CD4-positive, alpha-beta T cell treated with Interleukin-1 beta for 1 hour (primary cell): ENCODE measurements at places on chromosomes 7 and 10.

- DNase-seq = no peak
These were observed 600.9 kb upstream of the MKI67 start for GRCh38 chr10:128727114-128727513.

DNA sequence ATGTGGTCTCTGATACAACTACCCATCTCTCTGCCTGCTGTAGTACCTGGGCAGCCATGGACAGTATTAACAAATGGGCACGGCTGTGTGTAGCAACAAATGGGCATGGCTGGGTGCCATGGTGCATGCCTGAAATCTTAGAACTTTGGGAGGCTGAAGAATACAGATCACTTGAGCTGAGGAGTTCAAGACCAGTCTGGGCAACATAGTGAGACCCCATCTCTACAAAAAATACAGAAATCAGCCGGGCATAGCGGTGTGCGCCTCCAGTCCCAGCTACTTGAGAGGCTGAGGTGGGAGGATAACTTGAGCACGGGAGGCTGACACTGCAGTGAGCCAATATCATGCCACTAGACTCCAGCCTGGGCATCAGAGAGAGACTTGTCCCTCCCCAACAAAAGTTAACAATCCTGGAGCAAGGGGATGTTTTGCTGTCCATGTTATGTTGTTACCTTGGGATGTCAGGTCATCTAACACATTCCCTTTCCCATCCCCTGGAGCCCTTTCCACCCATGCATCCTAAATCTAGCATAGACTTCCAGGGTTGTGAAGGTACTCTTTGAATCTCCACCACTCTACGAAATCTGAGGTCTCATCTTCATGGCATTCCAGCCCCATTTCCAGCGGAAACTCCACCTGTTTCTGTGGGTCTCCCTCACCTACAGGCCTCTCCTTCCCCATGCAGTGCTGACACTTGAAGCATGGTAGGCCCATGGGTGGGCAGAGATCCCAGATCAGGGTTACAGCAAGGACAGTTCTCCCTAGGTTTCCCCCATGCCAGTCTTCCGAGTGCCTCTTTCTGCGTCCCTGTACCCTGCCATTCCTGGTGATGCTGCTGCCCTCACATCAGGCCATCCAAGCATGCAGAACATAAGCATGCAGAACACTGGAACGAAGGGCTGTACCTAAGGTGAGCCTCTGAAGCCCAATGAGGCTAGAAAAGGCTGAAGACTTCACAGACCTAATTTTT, 13.1 kb downstream of the FXYD4 start:
- DNase-seq = no peak

DNA sequence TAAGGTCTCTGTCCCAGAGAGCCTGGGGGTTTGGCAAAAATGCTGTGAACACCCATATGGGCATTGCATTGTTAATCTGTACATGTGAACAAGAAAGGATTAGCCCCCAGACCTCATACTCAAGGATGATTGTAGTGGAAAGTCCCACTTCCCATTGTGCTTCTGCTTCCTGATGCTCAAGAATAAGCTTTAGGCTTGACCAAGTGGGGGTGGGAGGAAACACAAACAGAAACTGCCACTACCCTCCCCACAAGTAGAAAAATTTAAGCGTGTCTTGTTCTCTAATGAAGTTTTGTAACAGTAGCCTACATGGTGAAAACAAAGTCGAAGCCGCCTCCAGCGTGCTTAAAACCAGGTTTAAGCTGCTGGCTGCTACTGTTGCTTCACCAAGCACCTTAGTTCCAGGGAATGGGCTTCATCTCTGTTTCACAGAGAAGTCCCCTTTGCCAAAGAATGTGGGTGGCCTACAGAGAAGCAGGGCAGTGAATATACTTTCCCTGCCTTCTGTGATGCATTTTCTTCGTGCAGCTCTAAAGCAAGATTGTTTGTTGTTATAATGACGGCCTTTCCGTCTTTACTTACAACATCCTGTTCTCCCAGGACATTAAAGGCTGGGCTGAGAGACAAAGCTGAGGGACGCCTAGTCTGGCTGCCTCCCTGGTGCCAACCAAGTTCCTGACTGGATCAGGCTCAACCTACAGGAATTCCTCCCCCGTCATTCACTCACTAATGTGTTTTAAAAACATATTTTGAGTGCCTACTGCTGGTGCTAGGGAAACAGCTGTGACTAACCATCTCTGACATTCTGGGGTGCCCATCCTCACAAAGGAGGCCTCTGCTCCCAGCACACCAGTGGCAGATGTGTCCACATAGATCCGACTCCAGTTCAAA, 32.1 kb upstream of the CCSER2 start:
- no peak for DNase-seq

GRCh38 chr10:343231-344220, 208.3 kb downstream of the ZMYND11 start:
- no peak for DNase-seq

DNA sequence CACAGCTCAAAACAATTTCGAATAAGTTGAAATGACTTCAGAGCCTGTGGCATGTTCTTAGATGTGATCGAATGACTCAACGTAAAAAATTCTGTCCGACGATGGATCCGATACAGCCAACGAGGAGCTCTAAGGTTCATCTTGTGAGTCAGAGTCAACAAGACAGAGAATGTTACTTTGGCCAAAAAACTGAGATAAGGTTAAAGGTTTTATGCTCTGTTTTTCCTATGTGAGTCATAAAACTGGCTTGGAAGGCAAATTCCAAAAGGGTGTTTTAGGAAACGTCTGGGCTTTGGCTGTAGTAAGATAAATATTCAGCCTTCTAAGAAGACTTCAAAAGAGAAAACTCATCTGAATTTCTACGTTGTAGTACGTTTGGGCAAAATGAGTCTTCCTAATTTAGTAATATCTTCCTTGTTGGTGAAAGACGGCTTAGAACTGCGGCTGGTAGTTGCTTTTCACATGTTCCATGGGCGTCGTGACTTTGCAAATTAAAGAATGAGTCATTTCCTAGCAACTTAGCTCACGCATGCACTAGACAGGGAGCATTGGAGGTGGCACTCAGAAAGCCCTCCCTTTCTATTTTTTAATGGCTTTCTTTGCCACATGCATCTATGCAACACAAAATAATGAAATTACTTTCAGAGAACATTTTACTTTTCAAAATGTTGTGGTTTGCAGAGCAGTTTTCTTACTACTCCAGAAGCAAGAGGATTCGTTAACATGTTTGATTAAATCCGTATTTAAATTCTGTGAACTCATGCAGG, 28.2 kb downstream of the PFKP start:
- peak; percentile 30 for DNase-seq

DNA sequence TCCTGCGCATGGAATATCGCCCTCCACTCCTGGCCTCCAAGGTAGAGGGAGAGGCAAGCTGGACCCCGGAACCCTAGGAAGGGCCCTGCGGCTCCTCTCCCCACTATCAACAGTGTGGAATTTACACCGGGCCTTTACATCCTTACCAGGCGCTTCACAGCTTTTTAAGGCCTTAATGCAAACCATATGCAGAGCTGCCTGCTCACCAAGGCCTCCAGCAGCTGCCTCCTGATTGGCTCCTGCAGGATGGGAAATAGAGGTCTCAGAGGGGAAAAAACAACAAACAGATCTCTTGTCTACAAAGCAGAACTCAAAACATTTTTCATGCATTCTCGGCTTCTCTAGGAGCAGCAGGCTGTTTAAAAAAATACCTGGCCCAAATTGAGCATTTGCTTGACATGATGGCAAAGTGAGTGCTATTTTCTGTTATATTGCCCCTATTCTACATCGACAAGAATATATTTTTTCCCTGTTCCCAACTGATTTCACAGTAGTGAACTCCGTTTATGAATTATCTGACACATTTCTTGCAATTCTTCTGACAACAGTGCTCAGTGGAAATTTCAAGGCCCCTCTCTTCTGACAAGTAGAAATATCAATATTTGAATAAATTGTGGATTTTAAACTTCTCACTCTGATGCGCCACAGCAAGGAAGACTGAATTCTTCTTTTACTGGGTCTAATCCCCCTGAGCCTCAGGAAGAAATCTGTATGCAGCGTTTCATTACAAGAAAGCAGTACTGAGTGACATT, 51.7 kb downstream of the EBF3 start:
- no peak for DNase-seq

- no peak for DNase-seq
These were observed 133.5 kb upstream of the FEZF1 start for GRCh38 chr7:122438006-122438405.

DNA sequence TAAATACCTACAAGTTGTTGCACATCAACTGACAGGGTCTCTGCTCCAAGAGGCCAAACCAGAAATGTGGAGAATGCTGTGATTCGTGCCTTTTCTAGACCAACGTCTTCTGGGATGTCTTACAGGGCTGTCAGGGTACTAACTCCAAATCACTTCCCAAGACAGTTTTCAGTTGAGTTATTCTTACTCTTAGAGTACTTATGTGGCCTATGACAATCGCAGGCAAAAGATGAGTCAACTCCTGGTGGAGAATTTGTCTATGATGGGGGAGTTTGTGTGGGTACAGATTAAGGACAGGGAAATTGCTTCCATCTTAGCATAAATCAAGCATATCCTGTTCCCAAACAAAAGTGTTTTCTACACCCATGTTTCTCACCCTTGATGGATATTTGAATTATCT, 734.8 kb downstream of the TNS3 start:
- DNase-seq = no peak

GRCh38 chr10:131996466-131997365, 15.0 kb upstream of the BNIP3 start:
- no peak for DNase-seq

DNA sequence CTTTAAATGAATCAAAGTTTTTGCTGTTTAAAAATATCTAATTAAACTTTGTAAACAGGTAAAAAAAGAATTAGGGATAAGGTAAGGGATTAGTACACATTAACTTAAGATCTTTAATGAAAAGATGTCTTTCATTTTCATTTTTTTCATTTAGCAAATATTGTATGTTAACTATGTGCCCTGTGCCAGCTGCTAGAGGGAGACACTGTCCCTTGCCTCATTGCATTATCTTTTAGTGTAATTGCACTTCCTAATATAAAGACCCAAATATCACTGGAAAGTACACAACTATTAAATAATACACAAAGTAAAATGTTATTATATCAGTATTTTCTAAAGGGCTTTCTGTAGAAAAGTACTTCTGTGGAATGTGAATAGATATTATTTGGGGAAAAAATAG, 102.7 kb downstream of the GPR37 start:
- no peak for DNase-seq

- no peak for DNase-seq
These were observed 204.0 kb upstream of the CELF2 start for GRCh38 chr10:10813656-10814055.

- peak; percentile 68 for DNase-seq
These were observed 11.5 kb downstream of the PMS2 start for GRCh38 chr7:5997210-5997808.

GRCh38 chr10:80700760-80701444, 163.2 kb downstream of the SH2D4B start:
- DNase-seq = no peak

GRCh38 chr7:151917791-151918509, 38.3 kb upstream of the GALNTL5 start:
- DNase-seq = no peak

DNA sequence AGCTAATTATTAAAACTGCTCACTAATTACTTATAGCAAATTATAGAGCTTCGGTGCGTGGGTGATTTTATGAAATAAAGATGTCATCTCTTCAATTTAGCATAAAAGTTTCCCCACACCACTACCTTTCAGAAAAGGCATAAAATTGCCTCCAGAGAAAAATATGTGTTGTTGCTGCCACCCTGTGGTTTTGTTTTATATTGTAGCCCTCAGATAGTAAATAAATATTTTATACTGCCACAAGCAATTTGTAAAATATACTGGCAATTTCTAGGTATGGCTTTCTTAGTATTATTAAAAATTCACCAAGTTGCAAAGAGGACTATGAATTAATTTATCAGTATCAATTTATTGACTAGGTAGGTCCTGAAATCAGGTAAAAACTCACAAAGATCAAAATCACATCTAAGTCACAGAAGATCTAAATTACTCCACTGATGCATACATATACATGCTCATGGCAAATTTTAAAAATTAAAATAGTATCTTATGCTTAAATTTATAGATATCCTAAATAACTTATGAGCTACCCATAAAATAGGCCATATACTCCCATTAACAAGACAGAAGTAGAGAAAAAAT, 26.5 kb downstream of the ASNS start:
- DNase-seq = peak; percentile 26

GRCh38 chr10:2611603-2612002, 455.7 kb upstream of the PFKP start:
- DNase-seq = no peak

- DNase-seq = no peak
These were observed 25.3 kb downstream of the CHCHD3 start for GRCh38 chr7:133056370-133057238.

DNA sequence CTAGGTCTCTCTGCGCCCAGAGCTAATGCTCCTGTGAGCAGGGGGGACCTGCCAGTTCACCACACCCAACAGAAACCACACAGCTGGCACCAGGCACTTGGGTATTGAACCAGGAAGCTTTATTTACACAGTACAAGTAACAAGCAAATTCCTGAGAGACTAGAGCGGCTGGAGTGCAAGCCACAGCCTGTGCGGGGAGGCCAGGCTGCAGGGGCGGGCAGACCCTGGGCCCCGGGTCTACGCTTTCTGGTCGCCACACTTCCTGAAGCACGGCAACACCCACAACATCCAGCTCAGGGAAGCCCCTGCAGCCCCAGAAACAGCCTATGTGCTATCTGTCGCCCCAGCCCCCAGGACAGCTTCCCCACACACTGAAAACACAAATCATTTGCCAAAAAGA, 125.0 kb downstream of the FAM53B start:
- DNase-seq = peak; percentile 29

DNA sequence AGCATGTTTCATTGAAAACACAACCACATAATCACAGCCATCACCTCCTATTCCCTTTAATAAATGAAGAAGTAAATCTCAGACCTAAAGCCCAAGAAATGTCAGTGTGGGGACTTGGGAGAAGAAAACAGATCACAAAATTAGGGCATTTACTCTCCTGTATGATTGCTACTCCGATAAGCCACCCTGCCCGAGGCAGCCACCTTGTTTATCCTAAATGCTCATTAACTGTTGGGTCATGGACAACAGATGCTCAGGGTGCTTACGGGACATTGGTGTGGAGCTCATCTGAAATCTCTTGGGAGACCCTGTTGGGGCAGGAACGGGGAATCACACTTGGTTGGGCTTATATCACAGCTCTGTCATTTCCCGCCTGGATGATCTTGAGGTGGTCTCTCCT, 17.5 kb upstream of the CHST15 start:
- no peak for DNase-seq

DNA sequence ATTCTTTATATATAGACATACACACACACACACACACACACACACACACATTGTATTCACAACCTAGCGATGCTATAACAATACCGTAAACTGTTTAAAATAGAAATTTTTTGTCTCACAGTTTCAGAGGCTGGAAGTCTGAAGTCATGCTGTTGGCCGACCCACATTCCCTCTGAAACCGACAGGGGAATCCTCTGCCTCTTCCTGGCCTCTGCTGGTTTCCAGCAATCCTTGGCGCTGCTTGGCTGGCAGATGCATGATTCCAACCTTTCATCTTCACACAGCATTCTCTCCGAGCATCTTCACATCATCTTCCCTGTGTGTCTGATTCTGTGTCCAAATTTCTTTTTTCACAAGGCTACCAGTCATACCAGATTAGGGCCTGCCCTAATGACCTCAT, 94.8 kb downstream of the CCDC71L start:
- DNase-seq = no peak
